ENCODE measurements at places on chromosomes 2 and 18.

- DNase-seq, result peak; percentile 27
Observed at GRCh38 chr2:10097352-10098148, 17.3 kb upstream of the CYS1 start.

DNA sequence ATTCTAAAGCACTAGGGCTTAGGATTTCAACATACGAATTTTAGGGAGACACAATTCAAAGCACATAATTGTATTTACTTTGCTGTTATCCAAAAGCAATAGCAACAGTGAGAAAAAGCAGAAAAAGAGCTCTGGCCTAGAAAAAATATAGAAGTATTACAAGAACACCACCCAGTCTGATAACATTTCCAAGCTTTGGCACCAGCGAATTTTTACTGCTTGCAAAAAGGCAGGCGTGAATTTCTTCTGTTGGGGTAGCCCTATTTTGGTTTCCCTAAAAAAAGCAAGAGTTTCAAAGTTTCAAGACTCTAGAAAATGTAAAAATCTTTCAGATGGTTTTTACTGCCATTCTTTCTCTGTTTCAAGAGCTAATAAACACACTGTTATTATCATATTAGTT lies 292.7 kb downstream of the DPP10 start:
- no peak for DNase-seq

- DNase-seq, result no peak
Observed at GRCh38 chr2:196475611-196476010, 163.9 kb upstream of the CCDC150 start.

- no peak for DNase-seq
Observed at GRCh38 chr18:3279201-3280185, 17.6 kb downstream of the MYL12B start.

GRCh38 chr2:24304631-24305030 lies 55.7 kb downstream of the ITSN2 start:
- DNase-seq, result no peak

- DNase-seq, result no peak
Observed at GRCh38 chr2:232927032-232927792, 57.1 kb downstream of the SNORC start.

GRCh38 chr2:179106342-179106675 lies 56.4 kb upstream of the CCDC141 start:
- no peak for DNase-seq

DNA sequence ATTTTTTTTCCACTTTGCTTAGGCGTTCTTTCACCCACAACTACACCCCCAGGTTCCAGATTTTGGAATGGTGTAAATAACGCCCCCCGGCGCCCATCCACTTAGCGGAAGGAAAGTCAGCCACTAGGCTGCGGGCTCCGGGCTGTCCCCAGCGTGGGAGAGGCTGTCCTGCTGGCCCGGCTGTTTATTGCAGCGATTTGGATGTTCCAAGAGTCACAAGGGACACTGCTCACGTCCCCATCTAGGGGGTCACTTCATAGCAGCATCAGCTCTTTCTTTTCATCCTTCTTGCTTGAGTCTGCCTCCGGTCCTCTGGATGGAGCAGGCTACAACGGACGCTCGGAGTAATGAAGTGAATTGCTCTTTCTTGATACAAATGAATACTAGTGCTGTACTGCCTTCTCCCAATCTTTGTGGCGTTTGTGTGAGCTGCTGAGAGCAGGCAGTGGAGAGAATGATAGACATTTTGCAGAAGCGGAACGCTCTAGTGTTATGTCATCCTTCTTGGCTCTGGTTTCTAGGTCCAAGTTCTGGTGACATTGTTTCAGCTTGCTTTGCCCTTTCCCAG lies 50.7 kb upstream of the PAIP2B start:
- DNase-seq, result peak; percentile 14

- no peak for DNase-seq
Observed at GRCh38 chr18:31720867-31721266, 36.5 kb upstream of the B4GALT6 start.

DNA sequence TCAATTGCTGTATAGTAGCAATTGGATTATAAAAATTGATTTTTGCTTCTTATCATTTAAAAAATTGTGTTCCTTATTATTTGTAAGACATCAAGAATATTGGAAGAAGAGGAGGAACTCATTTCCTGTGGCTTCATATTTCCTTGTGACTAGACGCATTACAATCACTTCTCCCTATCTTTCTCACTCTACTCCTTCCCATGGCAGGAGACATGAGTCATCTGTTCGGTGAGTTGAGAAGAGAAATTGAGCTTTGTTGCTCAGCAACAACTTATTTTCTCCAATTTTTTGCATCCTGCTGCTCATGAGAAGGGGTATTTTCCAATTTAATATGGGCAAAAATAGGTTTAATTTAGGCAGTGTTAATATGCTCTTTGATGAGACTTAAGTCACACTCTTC lies 1783.9 kb downstream of the SUCLG1 start:
- no peak for DNase-seq
